Left ventricle myocardium superior (tissue), 1 donor: ENCODE measurements at places on chromosomes 2 and 18.

GRCh38 chr2:120567128-120567527 lies 168.5 kb upstream of the GLI2 start:
- no peak for DNase-seq

GRCh38 chr2:72011370-72011689 lies 136.3 kb downstream of the CYP26B1 start:
- no peak for DNase-seq

GRCh38 chr2:25177211-25177611 lies 8.8 kb upstream of the POMC start:
- no peak for DNase-seq

- peak; percentile 80 for DNase-seq
These were observed 4.9 kb upstream of the SIX2 start for GRCh38 chr2:45014016-45014702.

DNA sequence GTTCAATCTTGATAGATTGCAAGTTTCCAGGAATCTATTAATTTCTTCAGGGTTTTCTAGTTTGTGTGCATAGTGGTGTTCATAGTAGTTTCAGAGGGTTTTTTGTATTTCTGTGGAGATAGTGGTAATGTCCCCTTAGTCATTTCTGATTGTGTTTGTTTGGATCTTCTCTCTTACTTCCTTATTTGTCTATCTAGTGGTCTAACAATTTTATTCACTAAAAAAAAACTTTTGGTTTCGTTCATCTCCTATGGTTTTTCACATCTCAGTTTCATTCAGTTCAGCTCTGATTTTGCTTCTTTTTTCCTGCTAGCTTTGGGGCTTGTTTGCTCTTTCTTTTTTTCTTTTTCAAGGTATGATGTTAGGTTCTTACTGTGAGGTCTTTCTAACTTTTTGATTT lies 94.5 kb downstream of the SNTG2 start:
- DNase-seq, result no peak

- no peak for DNase-seq
These were observed 22.7 kb downstream of the RHOB start for GRCh38 chr2:20469595-20469994.

DNA sequence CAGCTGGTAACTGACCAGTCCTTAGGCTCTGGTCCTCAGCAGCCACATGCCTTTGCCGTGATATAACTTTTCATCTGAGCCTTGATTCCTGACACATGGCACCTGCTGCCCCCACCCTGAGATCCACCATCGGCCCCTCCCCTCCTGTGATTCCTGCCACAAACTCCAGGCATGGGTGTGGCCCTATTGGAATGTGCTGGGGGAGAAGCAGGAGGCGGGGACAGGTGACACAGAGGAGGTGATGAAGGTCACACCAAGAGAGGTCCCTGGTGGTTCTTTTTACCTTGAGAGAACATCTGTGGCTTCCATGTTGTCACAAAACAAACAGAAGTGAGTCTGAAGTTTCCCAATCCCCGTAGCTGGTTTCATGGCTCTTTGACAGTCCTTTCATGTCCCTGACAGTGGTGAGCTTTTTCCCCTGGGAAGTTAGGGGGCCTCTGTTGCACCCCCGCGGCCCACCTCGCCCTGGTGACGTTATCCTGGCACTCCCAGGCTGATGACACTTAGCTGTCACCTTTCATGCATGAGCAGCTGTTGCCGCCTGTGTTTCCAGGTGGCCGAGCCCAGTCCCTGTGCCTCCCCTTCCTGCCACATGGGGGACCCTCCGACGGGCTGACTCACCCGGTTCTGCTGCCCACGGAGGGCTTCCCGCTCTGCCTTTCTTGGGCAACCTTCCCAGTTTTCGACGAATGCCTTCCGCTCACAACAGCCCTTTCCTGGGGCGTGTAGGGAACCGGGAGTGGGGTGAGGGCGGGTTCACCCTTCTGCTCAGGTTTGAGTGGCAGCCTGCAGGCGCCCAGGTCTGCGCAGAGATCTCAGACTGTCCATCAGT lies 66.3 kb upstream of the GLI2 start:
- no peak for DNase-seq

- DNase-seq, result no peak
These were observed 13.3 kb upstream of the TCF7L1 start for GRCh38 chr2:85119900-85120299.

- no peak for DNase-seq
These were observed 50.4 kb upstream of the CNGA3 start for GRCh38 chr2:98295721-98296414.

- no peak for DNase-seq
These were observed 42.5 kb downstream of the DCDC2C start for GRCh38 chr2:3745920-3746319.

DNA sequence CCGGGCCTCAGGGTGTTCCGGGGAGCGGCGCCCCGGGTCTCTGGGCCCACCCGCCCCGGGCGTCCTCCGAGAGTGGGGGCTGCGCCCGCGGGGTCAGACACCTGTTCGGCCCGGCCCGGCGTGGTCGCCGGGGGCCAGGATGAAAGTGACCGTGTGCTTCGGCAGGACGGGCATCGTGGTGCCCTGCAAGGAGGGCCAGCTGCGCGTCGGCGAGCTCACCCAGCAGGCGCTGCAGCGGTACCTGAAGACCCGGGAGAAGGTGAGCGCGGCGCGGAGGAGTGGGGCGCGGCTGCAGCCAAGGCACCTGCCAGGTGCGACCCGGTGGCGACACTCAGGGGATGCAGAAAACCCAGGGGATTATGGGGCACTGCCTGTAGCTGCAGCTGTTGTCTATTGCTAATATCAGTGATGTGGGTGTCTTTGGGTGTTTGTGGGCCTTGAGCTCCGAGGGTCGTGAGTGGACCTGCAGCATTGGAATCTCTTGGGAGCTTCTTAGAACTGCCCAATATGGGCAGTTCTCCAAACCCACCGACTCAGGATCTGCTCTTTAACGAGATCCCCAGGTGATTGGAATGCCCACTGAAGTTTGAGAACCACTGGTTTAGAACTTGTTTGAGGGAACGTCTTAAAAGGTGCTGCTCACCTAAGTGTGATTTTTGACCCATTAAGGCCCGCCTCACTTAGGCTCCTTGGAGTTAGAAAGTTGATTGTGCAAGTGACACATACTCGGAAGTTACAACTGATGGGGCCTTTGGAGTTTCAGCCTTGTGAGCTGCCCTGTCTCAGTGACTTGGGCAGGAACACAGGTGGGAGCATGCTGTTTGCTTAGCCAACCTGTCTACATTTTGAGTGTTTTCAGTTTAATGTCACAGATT lies 823 bp downstream of the PARD3B start:
- DNase-seq, result no peak

DNA sequence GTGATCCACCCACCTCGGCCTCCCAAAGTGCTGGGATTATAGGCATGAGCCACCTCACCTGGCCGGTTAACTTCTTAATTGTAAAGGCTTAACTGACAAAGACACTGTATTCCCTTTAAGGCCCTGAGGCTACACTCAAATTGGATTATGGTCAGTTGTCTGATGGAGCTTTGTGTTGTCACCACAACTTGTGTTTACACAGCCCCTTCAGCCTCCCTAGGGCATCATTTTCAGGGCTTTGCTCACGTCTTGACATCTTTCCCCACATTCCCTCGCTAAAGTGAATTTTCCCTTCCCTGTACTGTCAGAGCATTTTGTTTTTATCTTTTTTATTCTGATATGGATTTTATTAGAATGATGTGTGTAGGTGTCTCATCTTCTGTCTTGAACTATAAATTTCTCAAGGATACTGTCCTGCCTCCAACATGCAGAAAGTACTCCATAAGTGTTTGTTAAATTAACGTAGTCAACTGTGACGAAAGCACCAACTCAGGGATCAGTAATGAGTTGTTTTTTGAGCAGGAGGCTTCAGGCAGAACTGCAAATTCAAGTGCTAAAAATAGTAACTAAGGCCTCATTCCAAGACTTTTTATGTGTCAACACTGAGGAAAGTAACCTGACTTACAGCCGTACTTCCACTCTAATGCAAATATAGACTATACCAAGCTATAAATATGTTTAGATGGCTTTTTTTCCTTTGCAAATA lies 77.1 kb upstream of the NARS1 start:
- no peak for DNase-seq

DNA sequence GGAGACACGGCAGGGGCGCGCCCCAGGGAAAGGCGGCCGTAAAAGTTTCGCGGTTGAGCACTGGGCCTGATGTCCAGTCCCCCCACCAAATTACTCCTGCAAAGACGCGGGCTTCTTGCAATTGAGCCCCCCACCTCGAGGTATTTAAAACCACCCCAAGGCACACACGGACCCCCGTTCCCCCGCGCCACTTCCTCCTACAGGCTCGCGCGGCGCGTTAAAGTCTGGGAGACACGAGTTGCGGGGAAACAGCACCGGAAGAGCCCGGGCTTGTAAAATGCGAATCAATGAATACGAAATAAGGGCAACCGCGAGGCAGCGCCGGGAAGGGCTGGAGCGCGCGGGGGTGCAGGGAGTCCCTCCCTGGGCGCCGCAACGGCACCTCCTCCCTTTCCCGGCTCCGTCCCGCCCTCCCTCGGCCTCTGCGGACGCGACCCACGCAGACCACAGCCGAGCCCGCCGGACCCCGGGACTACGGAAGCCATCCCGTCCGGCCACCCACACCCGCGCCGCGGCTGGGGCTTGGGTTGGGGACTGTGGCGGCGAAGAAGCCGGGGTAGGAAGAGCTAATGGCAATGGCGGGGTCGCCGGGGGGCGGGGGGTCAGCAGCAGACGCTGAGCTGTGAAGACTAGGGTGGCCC lies 918 bp upstream of the NETO1 start:
- DNase-seq, result no peak

DNA sequence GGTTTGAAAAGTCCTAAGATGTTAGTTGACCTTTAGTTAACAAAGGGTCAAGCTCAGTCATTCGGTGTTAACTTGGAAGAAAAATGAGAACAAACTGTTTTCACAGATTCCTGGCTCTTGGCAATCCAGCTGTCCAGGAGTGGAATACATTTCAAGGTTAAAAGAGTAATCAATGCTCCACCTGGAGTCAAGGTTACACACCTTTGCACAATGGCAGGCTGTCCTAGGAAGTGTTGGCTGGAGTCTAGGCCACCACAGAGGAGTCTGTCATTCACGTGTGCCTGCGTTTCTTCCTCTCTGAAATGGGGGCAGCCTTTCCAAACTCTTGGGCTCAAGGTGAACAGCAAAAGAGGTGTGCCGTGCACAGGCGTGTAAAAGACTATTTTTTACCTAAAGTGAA lies 6.3 kb upstream of the ID2 start:
- no peak for DNase-seq

- no peak for DNase-seq
These were observed 259.8 kb downstream of the PHLPP1 start for GRCh38 chr18:62974928-62975675.

- no peak for DNase-seq
These were observed 232.7 kb downstream of the PRKCE start for GRCh38 chr2:45884126-45884525.

- no peak for DNase-seq
These were observed 191.5 kb upstream of the FANCL start for GRCh38 chr2:58432491-58433170.

GRCh38 chr2:120253021-120253882 lies 600 bp downstream of the RALB start:
- peak; percentile 89 for DNase-seq
